OCI-LY7 (cell line): ENCODE measurements at places on chromosomes 7 and 10. TPM values are rescaled to one million over a fixed set of nuclear protein-coding genes. Genes with fewer than 3 reads are reported as not detected.

Gene SFTPA1
- not detected in 2 replicates for total RNA-seq

Gene TRPV6
- not detected in 2 replicates for total RNA-seq

Gene VAX1
- total RNA-seq, result not detected in 2 replicates

Gene LRIT2
- total RNA-seq, result not detected in 2 replicates

Gene LFNG
- 1.2 and 2.1 TPM in 2 replicates for total RNA-seq

Gene CTAGE6
- not detected in 2 replicates for total RNA-seq

Gene CHAT
- not detected in 2 replicates for total RNA-seq

Gene RBP3
- not detected in 2 replicates for total RNA-seq

Gene PLAU
- 0.74 and 0.85 TPM in 2 replicates for total RNA-seq

Gene ANKRD1
- total RNA-seq, result not detected in 2 replicates

Gene PTPRN2
- total RNA-seq, result 0.35 and 0.70 TPM in 2 replicates

Gene SUFU
- 10.0 and 10.1 TPM in 2 replicates for total RNA-seq
